ENCODE measurements at places on chromosomes 4 and X.

DNA sequence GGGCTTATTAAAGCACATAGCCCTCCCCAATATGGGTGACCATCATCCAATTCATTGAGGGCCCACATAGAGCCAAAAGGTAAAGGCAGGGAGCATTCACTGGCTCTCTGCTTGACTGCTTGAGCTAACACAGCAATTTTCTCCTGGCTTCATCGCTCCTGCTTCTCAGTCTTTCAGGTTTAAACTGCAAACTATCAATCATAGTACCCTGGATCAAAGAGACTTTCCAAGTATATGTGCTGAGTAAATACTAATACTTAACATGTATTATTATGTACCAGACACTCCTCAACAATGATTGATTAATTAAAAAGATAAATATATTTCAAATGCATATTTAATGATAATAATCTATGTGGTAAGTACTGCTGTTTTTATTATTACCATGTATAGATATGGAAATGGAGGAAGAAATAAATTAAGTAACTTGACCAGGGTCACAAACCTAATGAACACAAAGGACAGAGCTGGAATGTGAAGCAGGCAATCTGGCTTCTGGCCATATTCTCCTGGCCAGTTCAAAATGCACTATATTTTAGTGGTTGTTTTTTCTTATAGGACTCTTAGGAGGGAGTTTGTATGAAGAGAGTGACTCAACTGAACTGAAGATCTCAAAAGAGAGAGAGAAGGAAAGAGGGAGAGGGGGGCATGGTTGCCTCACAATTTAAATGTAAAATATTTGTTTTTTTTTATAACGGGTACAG is 1197.3 kb downstream of the TECRL start:
- DNase-seq = no peak

DNA sequence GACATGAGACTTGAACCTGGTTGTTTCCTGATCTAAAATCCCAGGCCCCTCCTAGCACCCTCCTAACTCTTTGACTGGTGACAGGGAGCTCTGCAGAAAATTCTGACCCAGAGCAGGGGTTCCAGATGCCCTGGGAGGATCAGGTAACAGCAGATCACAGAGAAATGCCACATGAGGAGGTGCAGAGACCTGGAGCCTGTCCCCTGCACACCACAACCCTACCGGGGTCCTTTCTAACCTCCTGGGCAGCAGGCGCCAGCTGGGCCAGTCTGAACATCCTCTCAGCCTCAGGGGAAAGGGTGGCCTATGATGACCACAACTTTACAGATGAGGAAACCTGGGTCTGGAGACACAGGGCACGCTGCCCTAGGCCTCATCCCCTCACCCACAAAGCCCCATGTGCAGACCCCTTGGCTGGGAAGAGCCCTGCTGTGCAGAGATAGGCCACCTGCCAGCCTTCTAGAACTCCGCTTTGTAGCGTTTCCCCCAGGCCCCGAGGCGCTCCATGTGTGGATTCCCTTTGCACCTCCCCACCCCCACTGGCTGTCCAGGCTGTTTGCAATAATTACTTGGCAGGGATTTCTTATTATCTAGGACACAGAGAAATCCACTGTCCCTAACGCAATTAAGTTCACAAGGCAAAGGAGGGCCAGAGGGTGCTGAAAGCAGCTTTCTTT is 36.5 kb downstream of the WDR1 start:
- no peak for DNase-seq

- no peak for DNase-seq
These were observed 19.1 kb downstream of the MTNR1A start for GRCh38 chr4:186536285-186536684.

DNA sequence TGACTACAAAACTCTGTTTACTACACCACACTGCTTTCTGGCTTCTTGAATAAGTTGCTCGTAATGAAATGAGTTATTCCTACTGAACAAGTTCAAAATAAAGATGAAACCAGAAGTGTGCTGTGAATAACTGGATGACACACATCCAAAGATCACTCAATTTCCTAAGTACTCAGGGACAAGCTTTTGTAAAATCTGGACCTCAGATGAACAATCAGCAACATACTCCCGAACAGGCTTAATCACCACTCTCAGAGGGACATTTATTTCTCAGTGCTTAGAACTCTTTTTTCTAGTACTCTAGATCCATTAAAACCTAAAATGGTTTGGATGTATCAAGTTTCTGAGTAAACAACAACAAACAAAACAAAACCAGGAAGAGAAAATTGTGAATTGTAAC is 61.5 kb upstream of the EXOC1L start:
- no peak for DNase-seq

DNA sequence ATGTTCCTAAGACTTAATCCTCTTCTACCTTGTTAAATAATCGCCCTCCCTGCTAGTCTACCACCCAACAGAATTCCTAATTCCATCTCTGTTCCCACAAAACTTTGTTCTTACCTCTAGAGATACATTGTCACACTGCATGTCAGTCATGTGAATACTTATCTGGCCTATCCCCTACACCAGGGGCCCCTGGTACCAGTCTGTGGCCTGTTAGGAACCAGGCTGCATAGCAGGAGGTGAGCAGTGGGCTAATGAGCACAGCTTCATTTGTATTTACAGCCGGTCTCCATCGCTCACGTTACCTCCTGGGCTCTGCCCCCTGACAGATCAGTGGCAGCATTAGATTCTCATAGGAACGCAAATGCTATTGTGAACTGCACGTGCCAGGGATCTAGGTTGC is 73.9 kb downstream of the APBB2 start:
- no peak for DNase-seq

GRCh38 chr4:56655209-56655626 is 25.9 kb downstream of the HOPX start:
- DNase-seq = no peak

DNA sequence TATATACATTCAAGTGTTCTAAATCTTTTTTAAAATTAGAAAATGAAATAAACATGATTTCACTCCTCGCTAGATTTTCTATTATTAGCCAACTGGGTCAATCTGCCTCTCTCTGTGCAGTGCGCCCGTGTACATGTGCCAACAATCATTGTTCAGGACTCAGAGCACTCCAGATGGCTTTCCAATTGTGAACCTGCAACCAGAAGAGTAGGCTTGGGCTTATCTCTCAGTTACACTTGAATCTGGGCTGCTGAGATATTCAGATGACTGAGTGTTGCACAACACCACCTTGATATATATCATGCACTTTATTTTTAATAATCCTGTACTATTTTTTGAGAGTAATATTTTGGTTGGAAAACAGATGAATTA is 184.0 kb upstream of the FSTL5 start:
- peak; percentile 9 for DNase-seq

DNA sequence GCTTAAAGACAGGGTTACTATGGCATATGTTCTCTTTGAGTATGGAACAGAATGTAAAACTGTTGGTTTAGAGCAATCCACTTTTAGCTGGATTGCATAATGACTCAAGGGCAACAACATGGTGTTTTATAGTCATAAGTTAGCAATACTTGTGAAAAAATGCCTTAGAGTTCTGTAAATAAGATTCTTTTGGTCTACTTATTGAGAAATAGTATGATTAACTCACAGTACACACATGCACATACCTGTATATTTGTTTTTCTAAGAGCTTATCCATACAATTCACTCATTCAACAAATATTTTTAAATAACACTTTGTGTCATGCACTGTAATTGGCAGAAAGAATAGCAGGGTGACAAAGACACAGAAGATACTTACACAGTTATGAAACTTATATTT is 1415.5 kb downstream of the PCDH7 start:
- DNase-seq = no peak

DNA sequence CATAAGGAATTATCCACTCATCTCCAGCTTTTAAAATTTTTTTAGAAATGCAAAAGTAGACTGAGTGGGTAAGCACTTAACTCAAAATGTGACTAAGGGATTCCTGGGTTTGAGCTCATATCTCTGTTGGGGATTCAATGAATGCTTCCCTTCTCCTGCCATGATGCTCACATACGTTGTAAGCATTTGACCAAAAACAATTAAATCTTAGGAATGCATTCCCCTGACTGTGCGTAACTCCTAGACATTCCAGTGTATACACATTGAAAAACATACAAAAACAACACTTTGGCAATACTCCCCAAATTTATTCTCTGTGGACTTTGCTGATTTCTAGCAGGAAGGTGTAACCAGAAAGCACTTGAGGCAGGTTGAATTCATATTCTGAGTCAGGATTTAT is 29.8 kb downstream of the SPANXA2 start:
- no peak for DNase-seq

- peak; percentile 4 for DNase-seq
These were observed 90.7 kb downstream of the WDFY3 start for GRCh38 chr4:84875636-84876371.

DNA sequence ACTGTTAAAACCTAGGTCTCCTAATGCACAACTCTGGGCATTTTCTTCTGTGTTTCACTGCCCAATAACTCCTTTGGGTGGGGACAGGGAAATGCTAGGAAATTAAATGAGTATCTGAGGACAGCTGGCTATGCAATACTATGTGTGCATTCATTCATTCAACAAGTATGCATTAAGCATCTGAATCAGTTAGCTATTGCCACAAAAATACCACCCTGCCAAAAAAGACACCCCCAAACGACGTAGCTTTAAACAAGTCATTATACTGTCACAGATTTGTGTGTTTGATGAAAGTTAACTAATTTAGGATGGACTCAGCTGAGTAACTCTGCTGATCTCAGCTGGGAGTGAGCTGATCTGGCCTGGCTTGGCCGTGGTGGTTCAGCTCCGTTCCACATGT is 29.8 kb upstream of the PTCHD1 start:
- DNase-seq = no peak

GRCh38 chr4:70703619-70704214 is 15.4 kb downstream of the UTP3 start:
- no peak for DNase-seq

DNA sequence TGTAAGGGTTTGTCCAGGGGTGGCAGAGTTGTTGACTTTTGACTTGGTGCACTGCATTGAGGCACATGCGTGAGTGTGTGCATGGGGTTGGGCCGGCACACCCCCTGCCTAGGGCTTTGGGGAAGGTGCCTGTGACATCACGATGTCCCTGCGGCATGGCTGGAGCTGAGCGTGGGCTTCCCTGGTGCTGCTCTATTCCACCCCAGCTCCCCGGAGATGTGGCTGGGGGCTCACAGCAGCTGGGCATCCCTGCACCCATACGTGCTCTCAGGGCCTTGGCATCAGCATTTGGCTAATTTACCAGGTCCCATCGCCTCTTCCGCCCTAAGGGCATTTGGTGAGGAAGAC is 5.7 kb downstream of the PSAPL1 start:
- DNase-seq = no peak

GRCh38 chr4:170038232-170038631 is 12.0 kb upstream of the MFAP3L start:
- no peak for DNase-seq

DNA sequence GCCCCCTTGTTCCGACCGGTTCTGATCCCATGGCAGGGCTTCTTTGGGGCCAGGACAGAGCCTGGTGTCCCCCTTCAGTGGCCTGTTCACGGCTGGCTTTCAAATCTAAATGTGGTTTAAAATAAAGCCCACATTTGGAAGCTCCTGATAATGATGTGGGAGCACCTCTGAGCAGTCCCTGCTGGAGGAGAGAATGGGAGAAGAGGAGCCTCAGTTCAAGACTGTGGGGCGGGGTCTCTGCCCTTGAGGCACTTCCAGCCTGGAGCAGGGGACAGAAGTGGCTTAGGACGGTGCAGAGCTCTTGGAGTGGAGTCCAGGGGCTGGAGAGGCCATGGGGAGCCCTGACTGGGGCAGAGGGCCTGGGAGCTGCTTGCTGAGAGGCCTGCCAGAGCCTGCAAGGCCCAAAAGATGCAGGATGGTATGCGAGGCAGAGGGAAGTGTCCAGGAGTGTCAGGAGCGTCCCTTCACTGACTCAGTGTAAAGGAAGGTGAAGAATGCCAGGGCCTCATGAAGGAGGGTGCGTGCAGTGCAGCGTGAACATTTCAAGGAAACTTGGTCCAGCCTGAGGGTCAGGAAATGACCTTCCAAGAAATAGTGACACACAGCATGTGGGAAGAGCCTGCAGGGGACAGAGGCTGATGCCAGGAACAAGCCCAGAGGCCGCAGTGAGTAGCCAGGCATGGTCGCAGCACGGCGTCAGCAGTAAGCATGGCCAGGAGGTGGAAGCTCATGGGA is 21.1 kb upstream of the TADA2B start:
- no peak for DNase-seq

DNA sequence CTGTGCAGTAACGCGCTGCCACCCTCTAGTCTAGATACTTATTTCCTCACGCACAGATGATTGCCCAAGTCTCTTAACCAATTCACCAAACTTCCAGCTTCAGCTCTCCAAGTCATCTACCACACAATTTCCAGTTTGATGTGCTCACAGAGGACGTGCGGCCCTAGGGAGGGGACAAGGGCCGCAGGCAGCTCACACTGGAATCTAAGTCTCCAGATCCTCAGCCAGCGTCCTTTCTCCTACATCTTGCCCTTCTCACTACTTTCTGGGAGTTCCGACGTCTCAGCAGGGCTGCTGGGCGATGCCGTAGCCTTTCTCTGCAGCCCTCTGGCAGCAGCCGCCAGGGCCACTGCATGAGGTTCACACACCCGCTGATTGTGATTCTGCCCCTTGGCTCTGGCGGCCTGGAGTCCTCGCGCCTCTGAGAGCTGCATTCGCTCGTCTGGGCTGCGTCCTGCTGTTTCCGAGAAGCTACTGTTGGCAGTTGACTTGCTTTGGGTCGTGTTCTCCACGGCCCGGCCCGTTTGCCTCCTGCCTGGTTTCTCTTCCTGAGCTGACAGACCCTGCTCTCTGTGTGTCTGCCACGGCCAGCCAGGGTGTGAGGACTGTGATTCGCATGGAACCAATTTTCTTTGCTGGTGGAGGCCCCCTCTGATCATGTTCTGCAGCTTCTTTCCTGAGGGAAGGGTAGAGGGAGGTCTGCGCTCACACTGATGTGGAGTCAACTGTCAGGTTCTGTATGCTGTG is 14.1 kb upstream of the TMEM131L start:
- no peak for DNase-seq

Measured in CMK (cell line).